ENCODE measurements at places on chromosomes 6 and 20.

DNA sequence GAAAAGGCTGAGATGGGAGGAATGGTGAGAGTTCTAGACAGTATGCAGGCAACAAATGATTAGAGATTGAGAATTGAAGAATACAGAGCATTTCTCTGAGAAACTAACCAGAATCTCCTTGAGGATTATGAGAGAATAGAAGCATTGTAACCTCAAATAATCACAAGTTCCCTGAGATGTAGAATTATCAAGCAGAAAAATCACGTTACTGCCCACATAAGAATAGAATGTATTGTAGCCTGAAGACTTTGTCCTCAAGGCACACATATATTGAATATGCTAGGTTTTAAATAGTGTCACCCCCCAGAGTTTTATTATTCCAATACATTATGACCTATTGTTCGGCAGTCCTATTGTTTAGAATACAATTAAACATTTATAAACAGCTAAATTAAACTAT is 57.2 kb downstream of the CNKSR3 start:
- no peak for DNase-seq

DNA sequence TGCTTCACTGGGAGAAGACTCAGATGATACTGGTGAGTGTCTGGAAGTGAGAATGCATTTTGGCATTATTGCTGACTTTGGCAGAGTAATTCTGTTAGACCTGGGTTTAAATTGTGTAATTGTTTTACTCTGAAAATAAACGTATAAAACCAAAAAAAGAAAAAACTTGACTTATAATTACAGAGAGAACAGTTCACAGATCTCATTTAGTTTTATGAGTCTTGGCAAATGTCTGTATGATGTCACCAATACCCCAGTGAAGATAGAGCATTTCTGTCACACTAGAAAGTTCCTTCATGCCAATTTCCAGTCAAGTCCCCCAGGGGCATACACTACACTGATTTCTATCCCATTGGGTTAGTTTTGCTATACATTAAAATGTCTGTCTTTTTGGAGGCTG is 67.3 kb downstream of the SMAP1 start:
- DNase-seq, result no peak

GRCh38 chr6:104509355-104509754 is 350.4 kb downstream of the HACE1 start:
- DNase-seq, result no peak

GRCh38 chr6:106184629-106185028 is 98.5 kb downstream of the PRDM1 start:
- DNase-seq, result no peak

GRCh38 chr6:83442752-83443151 is 11.9 kb upstream of the ME1 start:
- DNase-seq, result no peak

GRCh38 chr20:17845701-17846475 is 122.7 kb downstream of the SNX5 start:
- DNase-seq, result no peak

GRCh38 chr6:5435449-5435848 is 174.1 kb downstream of the FARS2 start:
- no peak for DNase-seq

GRCh38 chr6:156699017-156699421 is 78.2 kb upstream of the ARID1B start:
- DNase-seq, result peak; percentile 12

- no peak for DNase-seq
These were observed 66.4 kb downstream of the LY86 start for GRCh38 chr6:6654599-6655575.

GRCh38 chr6:28981431-28981832 is 23.7 kb downstream of the ZNF311 start:
- DNase-seq, result peak; percentile 12

DNA sequence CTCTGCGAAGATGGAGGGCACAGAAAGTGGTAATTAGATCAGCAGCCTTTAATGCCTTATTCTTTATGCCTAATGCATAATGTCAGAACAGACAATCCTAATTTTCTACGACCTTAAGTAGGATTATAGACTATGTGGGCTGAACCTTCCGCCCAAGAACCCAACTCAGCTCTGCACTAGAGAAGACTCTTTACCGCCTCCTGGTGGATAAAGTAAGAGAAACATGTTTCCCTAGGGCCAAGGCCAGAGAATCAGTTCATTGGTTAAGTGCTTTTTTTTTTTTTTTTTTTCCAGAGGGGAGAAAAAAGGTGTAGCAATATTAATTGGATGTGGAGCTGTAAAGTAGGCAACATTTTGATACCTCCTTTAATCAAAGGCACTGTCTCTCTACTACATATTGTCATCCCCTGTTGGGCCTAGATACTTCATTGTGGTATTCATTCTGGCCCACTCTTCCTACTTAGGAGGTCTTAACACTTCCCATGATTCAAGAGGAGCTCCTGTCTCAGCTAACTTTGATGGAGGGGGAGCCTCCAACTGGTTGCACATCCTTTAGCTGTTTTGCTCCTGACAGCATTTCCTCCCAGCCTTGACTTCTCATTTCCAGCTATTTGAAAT is 124.9 kb upstream of the NRN1 start:
- DNase-seq, result no peak

DNA sequence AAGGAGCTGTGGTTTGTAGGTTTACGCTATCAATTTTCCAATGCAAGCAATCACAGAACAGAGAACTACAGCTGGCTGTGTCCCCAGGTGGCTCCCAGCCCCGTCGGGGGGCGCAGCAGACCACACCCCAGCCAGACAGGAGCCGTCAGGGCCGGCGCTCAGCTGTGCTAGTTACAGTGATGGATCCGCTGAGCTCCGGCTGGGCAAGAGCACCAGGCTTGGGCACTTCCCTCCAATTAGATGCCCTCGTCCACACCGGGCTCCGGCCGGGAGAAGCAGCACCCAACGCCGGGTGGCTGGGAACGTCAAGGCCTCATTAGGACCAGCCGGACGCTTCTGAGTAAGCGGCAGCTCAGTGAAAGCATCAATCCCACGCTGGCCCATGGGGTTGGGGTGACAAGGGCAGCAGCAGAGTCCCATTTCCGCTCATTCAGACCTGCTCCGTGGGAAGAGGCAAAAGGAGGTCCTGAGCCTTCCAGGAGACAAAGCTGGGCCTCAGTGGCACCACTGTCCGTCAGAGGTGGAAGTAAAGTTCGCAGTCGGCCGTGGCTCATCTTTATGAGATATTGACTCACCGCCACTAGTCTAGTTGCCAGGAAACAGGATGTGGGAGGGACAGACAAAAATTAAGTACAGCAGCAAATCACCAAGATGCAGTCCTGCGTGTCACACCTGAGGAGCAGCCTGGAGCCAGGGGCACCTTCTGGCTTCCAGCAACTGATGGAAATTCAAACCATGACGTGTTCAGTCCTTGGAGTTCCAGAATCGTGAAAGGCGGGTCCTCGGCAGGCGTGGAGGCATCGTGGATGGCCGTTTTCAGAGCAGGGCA is 164.1 kb downstream of the TAF4 start:
- DNase-seq, result no peak

GRCh38 chr6:45300736-45301135 is 27.4 kb upstream of the RUNX2 start:
- no peak for DNase-seq

- no peak for DNase-seq
These were observed 72.0 kb upstream of the INSM1 start for GRCh38 chr20:20295621-20296498.

DNA sequence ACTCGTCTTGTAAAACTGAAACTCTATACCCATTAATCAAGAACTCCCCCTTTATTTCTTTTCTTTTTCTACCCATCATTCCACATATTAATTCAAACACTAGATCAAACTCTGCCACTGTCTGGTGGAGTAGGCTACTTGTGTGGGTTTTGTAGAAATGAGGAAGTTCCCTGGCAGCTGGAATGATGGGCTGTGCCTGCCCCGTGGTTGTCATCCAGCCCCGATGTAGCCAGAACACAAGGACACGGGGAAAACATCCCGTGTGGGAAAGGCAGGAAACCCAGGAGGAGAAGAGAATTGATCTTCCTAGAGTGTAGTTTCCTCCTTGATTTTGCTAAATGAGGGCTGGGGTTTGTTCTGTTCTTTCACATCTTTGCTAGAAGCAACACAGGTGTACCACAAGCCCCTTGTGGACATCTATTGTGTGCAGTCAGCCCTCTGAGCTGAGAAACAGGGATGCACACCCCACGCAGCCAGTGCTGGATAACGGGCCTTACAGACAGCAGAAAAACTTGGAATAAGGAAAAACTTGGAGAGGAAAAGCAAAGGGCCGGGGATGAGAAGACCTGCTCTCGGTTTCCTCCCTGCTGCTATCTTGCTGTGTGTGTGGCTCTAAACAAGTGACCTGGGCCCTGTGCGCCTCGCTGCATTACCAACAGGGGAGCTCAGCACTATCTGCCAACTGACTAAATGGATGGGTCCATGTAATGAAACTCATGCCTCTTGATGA is 88.0 kb downstream of the SCML4 start:
- DNase-seq, result no peak

- peak; percentile 17 for DNase-seq
These were observed 237.2 kb downstream of the FARS2 start for GRCh38 chr6:5498579-5498899.

- DNase-seq, result no peak
These were observed 3.3 kb downstream of the SYCP2L start for GRCh38 chr6:10890151-10890550.

- no peak for DNase-seq
These were observed 13.9 kb upstream of the CCDC167 start for GRCh38 chr6:37513576-37513975.

DNA sequence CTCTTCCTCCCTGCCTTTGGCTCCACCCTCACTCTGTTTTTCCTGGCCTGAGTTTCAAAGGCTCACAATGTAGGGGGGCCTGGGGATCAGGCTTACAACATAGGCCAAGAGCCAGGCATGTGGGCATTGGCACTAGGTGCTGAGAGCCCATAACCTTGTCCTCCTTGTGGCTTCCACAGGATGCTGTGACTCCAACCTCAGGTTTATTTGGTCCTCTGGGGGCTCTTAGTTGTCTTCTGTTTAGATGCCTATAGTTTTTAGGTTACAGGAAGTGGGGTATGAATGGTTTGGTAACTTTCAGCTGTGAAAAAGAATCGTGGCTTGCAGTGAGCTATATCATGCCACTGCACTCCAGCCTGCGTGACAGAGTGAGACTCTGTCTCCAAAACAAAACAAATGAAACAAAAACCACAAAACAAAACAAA is 25.6 kb downstream of the MMP24 start:
- no peak for DNase-seq

- DNase-seq, result no peak
These were observed 32.3 kb upstream of the SLC23A2 start for GRCh38 chr20:5033566-5033965.

DNA sequence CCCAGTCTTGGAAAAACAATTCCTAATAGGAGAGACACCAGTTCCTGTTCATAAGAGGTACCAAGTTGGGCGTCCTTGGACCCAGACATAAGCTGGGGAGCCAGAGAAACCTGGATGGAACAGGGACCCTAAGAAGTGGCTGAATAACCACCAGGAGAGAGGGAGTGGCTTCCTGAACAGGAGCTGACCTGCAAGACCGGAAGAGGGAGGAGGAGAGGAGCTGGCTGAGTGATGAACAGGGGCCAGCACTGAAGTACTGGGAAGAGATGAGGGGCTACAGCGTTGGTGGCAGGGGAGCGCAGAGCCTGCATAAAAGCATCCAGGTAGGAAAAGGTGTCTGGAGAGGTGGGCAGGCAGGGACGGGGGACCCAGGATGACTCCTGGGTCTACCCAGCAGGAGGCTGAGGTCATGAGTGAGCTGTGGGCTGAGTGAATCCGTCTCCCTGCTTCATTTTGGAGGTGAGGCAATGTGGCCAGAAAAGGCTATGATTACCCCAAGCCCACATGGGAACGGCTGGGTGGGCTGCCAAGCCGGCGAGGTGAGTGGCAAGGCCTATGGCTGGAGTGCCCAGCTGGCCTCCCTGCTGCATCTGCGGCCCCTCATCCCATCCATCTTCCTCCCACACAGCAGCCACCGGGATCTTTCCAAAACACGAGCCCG is 34.4 kb upstream of the ZFAND3 start:
- no peak for DNase-seq

DNA sequence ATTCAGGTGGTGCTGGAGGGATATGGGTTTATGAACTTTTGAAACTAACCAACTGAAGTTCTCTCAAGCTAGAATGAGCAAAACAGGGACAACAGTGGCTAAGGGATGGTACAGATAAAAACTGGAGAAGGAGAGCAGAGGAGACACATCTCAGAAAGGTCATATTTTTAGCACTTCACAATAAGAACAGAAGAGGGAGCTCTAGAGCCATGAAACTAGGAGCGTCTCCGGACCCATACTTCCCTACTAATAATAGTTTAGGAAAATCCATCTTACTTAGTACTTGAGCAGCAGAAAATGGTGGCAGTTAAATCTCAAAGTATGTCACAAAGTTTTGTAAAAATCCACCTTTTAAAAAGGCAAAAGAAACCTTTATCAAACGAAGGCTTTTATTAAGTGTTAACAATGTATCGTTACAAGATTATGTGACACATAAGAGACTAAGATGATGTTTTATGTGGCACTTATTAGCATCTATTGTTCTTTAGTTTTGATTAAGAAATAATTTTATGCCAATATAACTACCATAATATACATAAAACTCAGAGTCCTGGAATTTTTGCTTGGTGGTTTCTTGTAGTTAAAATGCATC is 278.6 kb downstream of the TBC1D32 start:
- peak; percentile 35 for DNase-seq

DNA sequence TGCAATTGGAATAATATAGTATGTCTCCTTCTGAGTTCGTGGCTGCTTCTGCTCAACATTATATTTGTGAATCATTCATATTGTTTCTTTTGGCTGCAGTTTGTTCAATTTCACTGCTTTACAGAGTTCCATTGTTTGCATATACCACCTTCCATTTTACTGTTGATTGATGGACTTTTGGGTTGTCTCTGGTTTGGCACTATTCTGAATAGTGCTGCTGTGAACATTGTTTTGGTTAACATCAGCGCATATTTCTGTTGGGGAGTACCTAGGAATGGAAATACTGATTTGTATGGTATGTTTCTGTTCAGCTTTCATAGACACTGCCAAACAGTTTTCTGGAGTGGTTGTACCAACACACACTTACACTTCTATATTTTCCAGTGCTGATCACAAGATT is 46.9 kb downstream of the UST start:
- DNase-seq, result no peak

- DNase-seq, result no peak
These were observed 18.7 kb upstream of the QKI start for GRCh38 chr6:163395831-163396185.

- no peak for DNase-seq
These were observed 185.5 kb downstream of the PREX1 start for GRCh38 chr20:48642105-48642880.

- DNase-seq, result peak; percentile 59
These were observed 47.2 kb upstream of the IPCEF1 start for GRCh38 chr6:154403788-154404187.

GRCh38 chr6:140554421-140554820 is 1180.0 kb upstream of the CITED2 start:
- no peak for DNase-seq

DNA sequence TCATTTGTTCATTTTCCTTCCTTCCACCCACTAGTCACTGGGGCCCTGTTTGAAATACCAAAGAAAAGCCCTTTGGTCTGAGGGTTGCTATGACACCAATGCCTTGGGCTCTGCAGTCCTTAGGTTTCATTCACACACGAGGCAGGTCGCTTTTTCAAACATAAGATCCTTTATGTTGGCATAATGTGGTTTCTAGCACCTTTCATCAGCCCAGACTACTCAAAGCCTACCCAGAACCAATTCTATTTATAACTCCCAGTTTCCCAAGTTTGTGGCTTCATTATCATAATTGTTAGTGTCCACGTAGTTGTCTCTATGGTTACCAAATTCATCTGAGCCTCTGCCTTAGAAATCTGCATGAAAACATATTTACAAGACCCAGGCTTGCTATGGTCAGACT is 6.6 kb upstream of the TP53RK start:
- DNase-seq, result no peak
